ENCODE measurements at places on chromosomes 4 and X.

DNA sequence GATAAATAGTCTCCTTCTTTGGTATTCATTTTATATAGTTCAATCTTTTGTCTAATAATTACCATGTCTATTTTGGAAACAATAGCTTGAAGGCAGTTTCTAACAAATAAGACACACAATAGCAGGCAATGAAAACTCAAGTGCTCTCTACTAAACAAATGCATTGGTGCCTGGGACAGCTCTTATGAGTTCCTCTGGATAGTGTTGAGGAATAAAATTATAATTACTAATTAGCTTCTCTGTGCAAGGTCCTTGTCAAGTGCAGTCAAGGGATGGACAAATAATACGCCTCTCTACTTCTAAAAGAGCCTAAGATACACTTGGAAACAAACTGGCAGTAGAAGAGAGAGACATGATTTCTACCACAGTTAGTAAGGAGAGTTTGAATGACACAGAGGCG lies 229.0 kb upstream of the GLRA2 start:
- no peak for DNase-seq

DNA sequence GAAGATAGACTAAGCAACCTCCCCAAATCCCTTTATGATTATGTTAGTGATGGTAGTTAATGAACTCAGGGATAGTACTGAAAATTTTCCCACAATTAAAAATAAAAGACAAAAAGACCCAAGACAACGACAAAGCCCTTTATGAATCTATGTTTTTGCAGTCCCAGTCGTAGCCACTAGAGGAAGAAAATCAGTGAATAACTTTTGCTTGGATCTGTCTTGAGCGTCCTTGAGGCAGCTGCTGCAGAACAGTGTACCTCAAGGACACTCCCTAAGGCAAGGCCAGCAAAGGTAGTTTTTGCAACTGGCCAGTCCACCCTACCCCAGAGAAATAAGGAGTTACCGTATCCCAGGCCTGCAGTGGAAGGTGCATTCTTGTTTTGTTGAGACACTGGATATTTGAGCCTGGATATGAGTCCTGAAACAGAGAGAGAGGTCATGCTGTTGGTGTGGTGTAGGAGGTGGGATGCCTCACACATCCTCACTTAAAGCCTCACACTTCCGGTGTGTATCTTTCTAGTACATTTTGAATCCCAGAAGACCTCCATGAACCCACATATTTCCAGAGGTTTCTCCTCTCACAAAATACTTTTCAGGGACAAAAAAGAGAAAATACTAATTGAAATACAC lies 8.7 kb upstream of the TIMM8A start:
- DNase-seq: no peak

GRCh38 chrX:39755143-39756032 lies 342.4 kb downstream of the BCOR start:
- no peak for DNase-seq

- DNase-seq: no peak
Observed at GRCh38 chrX:17496407-17496806, 121.4 kb downstream of the NHS start.

DNA sequence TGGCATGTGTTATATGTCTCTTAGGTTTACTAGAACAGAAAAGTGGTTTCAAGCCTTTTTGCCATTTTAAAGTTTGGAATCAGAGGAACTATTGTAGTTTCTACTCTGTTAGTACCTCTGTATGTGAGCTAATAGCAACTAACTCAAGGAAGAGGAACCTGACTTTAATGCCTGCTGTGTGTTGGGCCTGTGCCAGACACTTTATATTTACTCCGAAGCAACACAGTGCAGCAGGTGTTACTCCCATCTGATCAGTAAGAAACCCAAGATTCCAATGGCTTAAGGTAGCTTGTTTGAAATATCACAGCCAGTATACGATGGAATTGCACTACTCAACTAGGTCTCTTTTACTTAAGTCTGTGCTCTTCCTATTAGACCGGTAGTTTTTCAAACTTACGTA lies 79.2 kb downstream of the USP9X start:
- no peak for DNase-seq

- no peak for DNase-seq
Observed at GRCh38 chr4:122621016-122621507, at the start of gene IL21. Gene IL21, minus strand, starts transcription at chr4:122621066. Its CDS starts 55 bp downstream, at chr4:122621011.

GRCh38 chr4:176339936-176340761 lies 20.4 kb downstream of the SPCS3 start:
- DNase-seq: no peak

GRCh38 chr4:178148106-178148505 lies 705.9 kb upstream of the AGA start:
- DNase-seq: no peak

GRCh38 chr4:119038116-119038841 lies 97.4 kb upstream of the MYOZ2 start:
- DNase-seq: no peak

- no peak for DNase-seq
Observed at GRCh38 chrX:16429406-16429805, 220.6 kb upstream of the S100G start.

DNA sequence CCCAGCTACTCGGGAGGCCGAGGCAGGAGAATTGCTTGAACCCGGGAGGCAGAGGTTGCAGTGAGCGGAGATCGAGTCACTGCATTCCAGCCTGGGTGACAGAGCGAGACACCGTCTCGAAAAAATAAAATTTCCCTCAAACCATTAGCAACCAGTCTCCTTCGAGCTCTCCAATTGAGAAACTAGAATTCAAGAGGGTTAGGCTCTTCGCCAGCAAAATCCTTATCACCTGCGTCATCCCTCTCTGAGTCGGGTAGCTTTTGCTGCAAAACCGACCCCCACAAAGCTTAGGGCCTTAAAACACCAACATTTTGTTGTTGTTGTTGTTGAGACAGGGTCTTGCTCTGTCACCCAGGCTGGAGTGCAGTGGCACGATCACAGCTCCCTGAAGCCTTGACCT lies 75.1 kb upstream of the DDX3X start:
- no peak for DNase-seq

DNA sequence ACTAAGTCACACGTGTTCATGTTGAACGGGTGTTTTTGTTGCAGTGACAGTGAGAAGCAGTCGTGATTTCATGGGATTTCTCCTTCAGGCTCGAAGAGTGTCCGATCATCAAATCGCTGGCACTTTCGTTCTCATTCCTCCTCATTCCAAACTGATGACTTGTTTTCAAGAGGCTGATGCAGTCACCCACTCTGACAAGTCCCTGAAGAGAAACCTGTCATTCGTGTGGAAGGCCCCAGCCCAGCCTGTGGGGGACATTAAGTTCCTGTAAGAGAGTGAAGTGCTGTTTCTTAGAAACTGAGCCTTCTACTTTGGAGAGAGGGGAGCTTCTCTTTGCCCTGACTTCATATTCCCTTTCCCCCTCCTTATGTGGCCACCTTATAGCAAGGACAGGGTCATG lies 8.0 kb downstream of the REELD1 start:
- no peak for DNase-seq

GRCh38 chr4:40681600-40681999 lies 51.9 kb upstream of the RBM47 start:
- no peak for DNase-seq

DNA sequence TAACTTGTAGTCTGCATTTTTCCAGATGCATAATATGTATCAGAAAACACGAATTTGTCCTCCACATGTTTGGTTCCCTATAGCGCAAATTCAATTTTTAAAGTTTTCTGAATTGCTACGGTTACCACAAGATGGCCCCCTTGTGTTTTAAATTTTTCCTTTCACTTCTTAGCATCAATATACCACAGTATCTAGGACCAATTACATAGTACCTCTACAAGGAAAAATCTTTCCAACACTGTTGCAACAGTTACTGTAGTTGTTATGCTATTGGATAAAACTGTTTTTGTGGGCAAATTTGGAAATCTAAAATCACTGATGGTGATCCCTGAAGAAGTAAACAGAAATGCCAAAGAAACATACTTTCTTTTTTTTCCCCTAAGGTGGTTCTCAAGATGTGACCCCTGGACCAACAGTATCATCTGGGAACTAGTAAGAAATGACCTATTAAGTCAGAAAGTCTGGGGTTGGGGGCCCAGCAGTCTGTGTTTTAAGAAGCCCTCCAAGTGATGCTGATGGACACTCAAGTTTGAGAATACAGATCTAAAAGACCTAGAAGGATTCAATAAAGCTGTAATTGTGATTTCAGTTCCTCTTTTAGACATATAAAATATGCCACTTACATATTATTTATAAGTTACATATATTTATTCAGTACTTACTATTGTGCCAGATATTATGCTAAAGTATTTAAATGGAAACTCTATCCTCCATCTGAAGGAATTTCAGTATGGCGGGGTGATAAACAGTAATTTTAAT lies 3.1 kb downstream of the ZGRF1 start:
- peak; percentile 32 for DNase-seq

DNA sequence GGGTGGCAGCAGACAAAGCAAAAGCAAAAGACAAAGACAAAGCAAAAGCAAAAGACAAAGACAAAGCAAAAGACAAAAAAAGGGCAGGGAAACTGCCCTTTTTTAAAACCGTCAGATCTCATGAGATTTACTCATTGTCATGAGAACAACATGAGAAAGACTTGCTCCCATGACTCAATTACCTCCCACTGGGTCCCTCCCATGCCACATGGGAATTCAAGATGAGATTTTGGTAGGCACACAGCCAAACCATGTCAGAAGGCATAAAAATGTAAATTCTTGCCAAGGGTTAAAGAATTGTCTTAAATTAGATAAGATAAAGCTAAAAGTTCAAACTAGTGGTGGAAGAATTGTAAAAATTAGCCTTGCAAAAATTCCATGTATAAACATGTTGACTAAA lies 419.7 kb downstream of the TRAM1L1 start:
- no peak for DNase-seq

GRCh38 chr4:122784261-122784660 lies 42.4 kb upstream of the FGF2 start:
- no peak for DNase-seq

DNA sequence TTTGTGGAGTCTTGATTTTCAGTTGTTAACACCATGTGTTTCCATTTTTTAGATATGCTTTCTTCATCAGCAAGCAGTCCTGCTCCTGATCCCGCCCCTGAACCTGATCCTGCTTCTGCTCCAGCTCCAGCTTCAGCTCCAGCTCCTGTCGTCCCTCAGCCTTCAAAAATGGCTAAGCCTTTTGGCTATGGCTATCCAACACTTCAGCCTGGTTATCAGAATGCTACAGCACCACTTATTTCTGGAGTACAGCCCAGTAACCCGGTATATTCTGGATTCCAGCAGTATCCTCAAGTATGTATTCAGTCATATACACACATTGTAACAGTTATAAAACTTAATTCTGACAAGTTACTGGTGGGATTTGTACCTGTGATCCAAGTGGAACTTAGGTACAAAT lies 60.9 kb downstream of the SEC24B start:
- no peak for DNase-seq

- DNase-seq: peak; percentile 75
Observed at GRCh38 chr4:1330761-1331590, 16.0 kb upstream of the UVSSA start.

- no peak for DNase-seq
Observed at GRCh38 chr4:137909529-137910309, 332.4 kb downstream of the SLC7A11 start.

- DNase-seq: no peak
Observed at GRCh38 chr4:172983014-172983413, 185.6 kb upstream of the GALNT7 start.

DNA sequence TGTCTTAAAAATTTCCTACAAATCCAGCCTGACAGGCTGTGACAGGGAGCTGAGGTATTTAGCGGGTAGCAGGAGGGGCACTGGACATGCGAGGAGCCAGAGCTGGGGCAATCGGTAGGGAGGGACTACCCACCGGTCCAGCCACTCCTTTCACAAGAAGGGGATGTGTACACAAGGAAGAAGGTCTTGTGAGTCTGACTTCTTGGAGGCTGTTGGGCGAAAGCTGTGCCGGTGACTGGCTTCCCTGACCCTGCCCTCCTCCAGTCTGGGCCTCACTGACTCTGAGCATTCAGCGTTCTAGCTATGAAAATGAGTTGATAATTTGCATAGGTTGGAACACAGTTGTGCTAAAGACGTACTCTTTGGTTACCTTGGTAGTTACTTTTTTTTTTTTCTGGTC lies 12.7 kb upstream of the CXCL8 start:
- no peak for DNase-seq

GRCh38 chr4:185244763-185245162 lies 35.4 kb downstream of the SNX25 start:
- no peak for DNase-seq

- no peak for DNase-seq
Observed at GRCh38 chr4:112953262-112953661, 96.2 kb upstream of the ANK2 start.

DNA sequence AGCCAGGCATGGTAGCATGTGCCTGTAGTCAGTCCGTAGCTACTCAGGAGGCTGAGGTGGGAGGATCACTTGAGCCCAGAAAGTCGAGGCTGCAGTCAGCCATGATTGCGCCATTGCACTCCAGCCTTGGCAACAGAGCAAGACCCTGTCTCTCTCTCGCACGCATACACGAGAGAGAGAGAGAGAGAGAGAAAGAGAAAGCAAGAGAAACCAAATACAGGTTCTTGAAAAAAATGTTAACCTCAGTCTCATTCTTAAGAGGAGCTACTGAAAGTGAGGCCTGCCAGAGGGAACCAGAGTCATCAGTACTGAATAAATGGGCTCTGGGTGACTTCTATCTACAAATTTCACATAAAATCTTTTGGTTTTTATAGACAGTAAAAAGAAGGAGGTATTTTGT lies 42.9 kb downstream of the KIAA0232 start:
- no peak for DNase-seq

DNA sequence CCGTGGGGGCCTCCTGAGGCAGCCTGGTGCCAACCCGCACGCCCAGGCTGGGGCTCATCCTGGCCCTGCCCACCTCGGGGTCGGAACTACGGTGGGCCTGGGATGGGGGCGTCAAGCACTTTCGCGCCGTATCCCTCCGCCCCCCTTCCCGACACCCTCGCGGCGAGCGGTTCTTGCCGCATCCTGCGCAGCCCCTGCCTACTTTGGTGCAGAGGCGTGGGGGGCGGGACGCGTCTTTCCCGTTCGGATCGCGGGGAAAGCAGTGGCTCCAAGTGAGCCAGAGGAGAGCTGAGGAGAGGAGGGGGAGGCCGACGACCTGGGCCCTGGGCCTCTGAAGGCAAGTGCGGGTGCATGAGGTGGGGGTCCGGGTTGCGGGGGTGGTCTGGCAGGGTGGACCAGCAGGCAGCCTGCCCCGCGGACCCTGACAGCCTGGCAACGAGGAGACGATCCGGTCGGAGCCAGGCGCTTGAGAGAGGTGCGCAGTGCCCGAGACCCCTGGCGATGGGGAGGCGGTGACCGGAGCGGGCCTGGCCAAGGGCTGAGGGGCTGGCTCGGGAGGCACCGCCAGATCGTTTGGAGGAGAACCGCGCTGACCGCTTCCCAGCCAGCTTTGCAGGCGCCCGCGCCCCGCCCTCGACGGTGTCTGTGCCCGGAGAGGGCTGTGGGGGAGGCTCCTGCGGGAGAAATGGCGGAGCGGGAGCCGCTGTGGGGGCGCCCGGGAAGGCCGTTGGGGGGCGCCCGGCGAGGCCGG lies at the start of gene GPRASP2:
Gene GPRASP2 (plus strand): TSS at position 233 of the 751 bp plus-strand sequence. CDS start 2,422 bp downstream, outside the sequence.
- DNase-seq: no peak

DNA sequence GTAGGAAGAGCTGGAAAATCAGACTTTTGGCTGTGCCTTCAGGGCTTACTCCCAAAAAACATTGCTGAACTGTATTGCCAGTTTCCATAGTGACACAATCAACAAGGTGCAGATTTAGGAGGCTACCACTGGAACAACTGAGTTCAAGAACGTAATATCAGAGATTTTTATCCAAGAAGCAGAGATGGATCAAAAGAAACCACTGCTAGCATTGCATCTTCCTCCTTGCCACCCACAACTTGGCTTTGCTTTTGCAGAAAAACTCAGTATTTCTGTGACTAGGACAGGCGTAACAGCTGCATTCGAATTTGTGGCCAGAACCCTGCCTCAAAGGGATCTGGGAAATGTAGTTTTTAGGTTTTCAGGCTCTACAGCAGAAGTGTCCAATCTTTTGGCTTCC lies 27.8 kb upstream of the WDFY3 start:
- DNase-seq: no peak
